ENCODE measurements at places on chromosomes 16 and 17. TPM values are rescaled to one million over a fixed set of nuclear protein-coding genes. Genes with fewer than 3 reads are reported as not detected.

The DRC3 gene
- 1.0 TPM for total RNA-seq

The TP53TG3B gene
- total RNA-seq, result not detected

The SMPD3 gene
- total RNA-seq, result 0.18 TPM

The PLCG2 gene
- 34.8 TPM for total RNA-seq

The RSAD1 gene
- total RNA-seq, result 34.5 TPM

The KCNH4 gene
- total RNA-seq, result not detected

The ECI1 gene
- total RNA-seq, result 71.9 TPM

The SP6 gene
- total RNA-seq, result 6.7 TPM

The ARL17A gene
- total RNA-seq, result 6.2 TPM

The NBR1 gene
- total RNA-seq, result 42.8 TPM

The CACNG4 gene
- total RNA-seq, result 1.4 TPM

The KRTAP1-5 gene
- not detected for total RNA-seq

The SRL gene
- total RNA-seq, result 0.37 TPM

The CACNG1 gene
- not detected for total RNA-seq

The UBB gene
- total RNA-seq, result 707 TPM

The MGAT5B gene
- 3.7 TPM for total RNA-seq

The OR1F1 gene
- not detected for total RNA-seq

The SDR42E2 gene
- not detected for total RNA-seq

The MMP28 gene
- not detected for total RNA-seq
